Activated CD4-positive, alpha-beta T cell treated with anti-CD3 and anti-CD28 coated beads, Interleukin-2, amount 50 U/mL, for 1 hour (primary cell): ENCODE measurements at places on chromosomes 6 and 20.
A peak's percentile ranks its signal among the peaks of the same experiment; 100 is the strongest.

GRCh38 chr6:169200893-169201514 lies 52.6 kb downstream of the THBS2 start:
- DNase-seq, result no peak

DNA sequence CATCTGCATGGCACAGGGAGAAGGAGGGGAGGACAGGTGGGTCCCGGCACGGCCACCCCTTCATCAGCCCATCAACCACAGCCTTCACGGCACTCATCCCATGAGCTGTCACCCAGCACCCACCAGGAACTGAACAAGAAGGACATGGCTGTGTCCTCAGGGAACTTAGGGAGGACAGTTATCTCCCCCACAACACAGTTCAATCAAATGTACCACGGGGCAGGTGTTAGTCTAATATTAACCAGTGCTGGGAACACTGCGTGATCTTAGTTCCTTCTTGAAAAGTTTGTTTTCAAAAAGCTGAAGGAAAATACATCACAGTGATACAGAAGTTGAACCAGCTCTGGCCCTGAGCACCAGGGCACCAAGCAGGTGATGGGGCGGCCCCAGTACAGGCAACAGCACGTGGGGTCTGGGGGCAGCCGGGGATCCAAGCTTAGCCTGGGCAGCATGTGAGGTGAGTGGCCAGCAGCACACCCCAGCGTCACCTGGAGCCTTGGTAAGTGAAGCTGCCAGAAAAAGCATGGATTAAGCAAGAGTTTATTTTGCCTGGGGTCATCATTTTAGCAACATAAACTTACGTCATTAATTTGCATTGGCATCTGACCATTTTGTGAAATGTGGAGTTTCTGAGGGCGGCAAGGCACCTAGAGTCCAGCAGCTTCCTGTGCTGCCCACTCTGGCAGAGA lies 35.5 kb upstream of the AFDN start:
- DNase-seq, result no peak

DNA sequence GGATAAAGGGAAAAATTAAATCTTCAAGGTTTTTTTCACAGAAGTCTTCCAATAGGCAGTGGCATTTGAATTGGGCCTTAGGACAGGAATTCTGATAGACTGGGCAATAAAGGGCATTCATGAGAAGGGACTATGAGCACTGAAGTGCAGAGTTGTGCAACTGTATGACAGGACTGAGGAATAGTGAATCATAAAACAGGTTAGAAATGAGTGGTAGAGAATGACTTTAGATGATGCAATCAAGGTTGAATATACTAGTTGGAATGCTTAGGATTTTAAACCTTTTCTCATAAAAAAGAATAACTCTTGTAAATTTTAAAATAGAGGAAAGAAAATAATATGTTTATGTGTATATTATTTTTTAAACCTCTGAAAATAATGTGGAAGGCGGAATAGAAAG lies 944.7 kb downstream of the PHF3 start:
- DNase-seq, result no peak

- DNase-seq, result peak; percentile 54
Measured at GRCh38 chr6:42281570-42281969, 63.9 kb upstream of the MRPS10 start.

GRCh38 chr6:119961450-119961849 lies 611.9 kb upstream of the MAN1A1 start:
- no peak for DNase-seq

GRCh38 chr6:122609881-122610689 lies at the start of gene PKIB:
PKIB (plus strand) TSS chr6:122610405; CDS start chr6:122717795, 107,390 bp downstream.
- DNase-seq, result peak; percentile 35
